Panc1 (cell line): ENCODE measurements at places on chromosomes 12 and 14. TPM values are rescaled to one million over a fixed set of nuclear protein-coding genes. Genes with fewer than 3 reads are reported as not detected.

DNA sequence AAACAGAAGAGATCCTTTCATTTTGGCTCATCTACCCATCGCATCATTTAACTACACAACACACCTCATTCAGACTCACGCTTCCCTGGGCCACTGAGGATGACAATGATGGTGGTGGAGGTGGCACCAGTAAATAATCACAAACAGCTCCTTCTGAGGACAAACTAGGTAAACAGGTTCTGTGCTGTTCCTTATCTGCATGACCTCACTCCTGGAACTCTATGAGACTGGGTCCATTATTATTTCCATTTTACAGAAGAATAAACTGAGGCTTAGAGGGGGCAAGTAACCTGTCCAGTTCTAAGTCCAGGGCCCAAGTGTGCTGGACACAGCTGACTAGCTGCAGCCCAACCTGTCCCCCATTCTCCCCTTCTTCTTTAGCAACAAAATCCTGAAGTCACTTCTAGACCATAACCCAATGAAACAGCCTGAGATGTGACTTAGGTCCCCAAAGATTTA lies 50.4 kb downstream of the ITPK1 start:
- DNase-seq: no peak
- no peaks in the 10 kb centered on the region for H3K27me3 ChIP-seq
- H3K4me1 ChIP-seq: peaks cover 1% of the 10 kb centered on the region
- H3K4me3 ChIP-seq: no peak overlapping the region
- H3K36me3 ChIP-seq: no peaks in the 10 kb centered on the region

DNA sequence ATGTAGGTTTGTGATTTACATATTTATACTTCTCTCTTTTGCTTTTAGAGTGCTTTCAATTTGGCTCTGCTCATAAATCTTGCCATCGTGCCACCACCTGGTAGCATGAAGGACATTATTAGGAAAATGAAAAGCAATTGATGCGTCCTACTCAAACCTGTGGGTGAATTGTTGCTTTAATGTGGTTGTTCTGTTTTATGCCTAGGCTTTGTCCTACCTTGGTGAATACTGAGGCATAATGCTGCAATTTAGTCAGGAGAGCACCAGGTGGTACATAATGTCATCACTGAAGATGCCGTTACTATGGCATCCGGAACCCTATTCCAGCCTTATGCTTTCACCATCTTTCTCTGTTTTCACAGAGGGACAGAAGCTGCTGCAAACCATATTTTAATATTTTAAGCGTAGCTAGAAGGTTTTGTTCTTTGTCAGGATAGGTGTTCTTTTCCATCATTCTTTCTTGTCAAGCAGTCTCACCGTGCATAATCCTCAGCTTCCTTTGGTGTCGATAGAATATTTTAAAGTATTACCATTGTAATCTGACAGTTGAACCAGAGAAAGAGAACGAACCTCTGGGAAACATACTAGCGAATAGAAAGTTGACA lies 68.5 kb upstream of the PKP2 start:
- DNase-seq: no peak
- H3K4me3 ChIP-seq: no peak overlapping the region
- no peaks in the 10 kb centered on the region for H3K36me3 ChIP-seq
- no peaks in the 10 kb centered on the region for H3K4me1 ChIP-seq
- H3K27me3 ChIP-seq: no peaks in the 10 kb centered on the region
- no peak overlapping the region for H3K27ac ChIP-seq

DNA sequence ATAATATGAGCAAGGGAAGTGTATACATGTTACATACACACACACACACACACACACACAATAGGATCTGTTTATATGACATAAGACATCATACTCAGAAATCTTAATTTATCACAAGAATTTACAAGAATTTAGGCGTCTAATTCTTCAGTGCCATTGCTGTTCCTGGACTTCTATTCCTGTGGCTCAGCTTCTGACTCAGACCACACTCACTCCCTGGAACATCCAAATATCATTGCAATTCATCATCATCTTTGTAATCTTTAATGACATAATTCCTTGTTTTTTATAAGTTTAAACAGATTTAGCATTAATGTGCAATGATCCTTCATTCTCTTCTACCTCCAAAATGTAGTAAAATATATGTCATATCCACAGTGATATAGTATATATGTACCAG lies 544.2 kb downstream of the FOXG1 start:
- H3K27me3 ChIP-seq: no peaks in the 10 kb centered on the region
- no peak for DNase-seq

GRCh38 chr14:42113358-42114069 lies 506.8 kb downstream of the LRFN5 start:
- no peaks in the 10 kb centered on the region for H3K4me1 ChIP-seq
- no peak overlapping the region for H3K27ac ChIP-seq
- H3K27me3 ChIP-seq: no peaks in the 10 kb centered on the region
- no peaks in the 10 kb centered on the region for H3K36me3 ChIP-seq

- DNase-seq: no peak
- H3K27ac ChIP-seq: no peak overlapping the region
- no peak overlapping the region for H3K4me3 ChIP-seq
- no peaks in the 10 kb centered on the region for H3K27me3 ChIP-seq
Measured at GRCh38 chr12:92010853-92011701, 134.6 kb downstream of the BTG1 start.

DNA sequence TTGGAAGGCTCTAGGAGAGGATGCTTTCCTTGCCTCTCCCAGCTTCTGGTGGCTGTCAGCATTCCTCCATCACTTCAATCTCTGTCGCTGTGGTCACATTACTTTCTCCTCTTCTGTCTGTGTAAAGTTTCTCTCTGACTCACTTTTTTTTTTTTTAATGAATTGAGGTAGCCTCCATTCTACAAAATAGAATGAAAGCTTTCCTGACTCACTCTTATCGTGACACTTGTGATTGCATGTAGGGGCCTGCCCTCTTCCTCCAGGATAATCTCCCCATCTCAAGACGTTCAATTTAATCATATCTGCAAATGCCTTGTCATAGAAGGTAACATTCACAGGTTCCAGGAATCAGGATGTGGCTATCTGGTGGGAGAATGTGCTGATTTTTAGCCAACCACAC lies 153.5 kb upstream of the HMGA2 start:
- H3K4me3 ChIP-seq: no peak overlapping the region
- no peak for DNase-seq
- H3K36me3 ChIP-seq: no peaks in the 10 kb centered on the region
- H3K4me1 ChIP-seq: no peaks in the 10 kb centered on the region; the same call in 1 of the 2 replicates
- H3K27ac ChIP-seq: no peak overlapping the region

C12orf50 gene
- total RNA-seq: not detected

GPR84 gene
- not detected for total RNA-seq

KSR2 gene
- total RNA-seq: 0.15 TPM

ANKRD9 gene
- total RNA-seq: 23.7 TPM

MYH6 gene
- not detected for total RNA-seq

NOC4L gene
- 29.8 TPM for total RNA-seq
